ENCODE measurements at places on chromosomes 1 and 21. TPM values are rescaled to one million over a fixed set of nuclear protein-coding genes. Genes with fewer than 3 reads are reported as not detected.

DNA sequence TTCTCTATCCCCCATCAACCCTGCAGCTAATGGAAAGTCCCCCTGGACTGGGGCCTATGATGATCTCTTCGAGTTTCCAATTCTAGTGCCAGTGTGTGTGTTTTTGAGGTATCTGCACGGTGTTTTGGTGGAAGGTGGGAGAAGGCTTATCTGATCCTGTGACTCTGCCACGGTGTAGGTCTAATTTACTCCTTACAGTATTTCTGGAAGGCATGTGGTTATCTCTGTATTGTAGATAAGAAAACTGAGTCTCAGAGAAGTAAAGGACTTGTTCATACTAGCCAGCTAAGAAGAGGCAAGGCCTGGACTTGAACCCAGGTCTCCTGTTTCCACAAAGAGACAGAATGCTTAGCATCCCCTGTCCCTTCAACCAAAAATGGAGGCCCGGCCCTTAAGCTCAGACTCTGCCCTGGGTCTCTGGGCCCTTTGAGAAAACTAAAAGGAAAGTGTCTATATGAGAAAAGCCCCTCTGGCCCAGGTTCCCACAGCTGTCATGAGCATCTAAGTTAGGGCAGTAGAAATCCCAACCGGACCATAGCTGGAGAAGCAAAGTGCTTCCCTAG, 20.3 kb downstream of the RIMS3 start:
- no peak for DNase-seq

GRCh38 chr1:233289676-233290075, 5.8 kb downstream of the PCNX2 start:
- no peak for DNase-seq

DNA sequence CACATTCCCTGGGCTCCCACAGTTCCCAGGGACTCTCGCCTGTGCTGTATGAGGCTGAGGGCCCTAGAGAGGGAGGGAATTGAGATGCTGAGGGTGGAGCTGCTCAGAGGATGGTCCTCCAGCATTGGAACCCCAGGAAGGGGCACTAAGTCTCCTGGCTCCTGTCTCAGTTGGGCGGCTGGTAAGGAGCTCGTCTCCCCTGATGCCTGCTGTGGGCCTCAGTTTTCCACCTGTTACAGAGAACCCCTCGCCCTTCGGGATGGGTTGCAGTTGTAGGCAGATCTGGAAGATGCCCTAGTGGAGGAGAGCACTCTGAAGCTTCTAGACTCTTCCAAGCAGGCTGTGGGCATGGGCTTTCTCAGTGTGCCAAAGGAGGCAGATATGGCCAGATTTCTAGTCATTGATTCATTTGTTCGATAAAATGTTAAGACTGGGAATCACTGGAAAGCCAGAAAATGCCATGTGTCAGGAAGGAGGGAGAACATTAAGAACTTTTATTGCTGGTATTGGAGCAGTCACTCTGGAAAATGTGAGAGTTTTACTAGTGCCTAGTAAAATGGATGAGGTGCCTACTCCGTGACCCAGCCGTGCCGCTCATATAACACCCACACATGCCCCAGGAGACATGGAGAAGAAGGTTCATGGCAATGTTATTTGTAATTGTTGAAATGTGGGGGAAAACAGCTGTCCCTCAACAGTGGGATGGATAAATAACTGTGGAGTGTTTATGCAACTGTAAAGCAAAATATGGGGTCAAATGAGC, 828 bp upstream of the MYBPH start:
- no peak for DNase-seq

- no peak for DNase-seq
Observed at GRCh38 chr1:37010011-37010410, 24.3 kb downstream of the GRIK3 start.

DNA sequence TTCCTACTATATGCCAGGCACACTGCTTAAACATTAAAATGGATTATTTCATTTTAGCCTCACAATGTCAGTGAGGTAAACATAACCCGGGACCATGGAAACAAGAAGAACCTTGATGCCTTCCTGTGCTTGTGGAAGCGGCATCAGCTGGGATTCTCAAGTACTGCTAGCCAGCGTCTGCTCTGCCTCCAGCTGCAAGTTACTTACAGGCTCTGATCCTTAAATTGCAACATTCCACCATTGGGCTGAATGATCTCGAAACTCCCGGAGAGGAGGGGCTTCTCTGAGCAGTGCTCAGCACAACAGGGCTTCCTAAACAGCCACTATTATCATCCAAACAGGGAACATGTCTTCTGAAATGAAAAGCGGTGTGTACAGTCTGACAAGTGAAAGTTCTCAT, 6.7 kb upstream of the MAN1C1 start:
- DNase-seq: no peak

DNA sequence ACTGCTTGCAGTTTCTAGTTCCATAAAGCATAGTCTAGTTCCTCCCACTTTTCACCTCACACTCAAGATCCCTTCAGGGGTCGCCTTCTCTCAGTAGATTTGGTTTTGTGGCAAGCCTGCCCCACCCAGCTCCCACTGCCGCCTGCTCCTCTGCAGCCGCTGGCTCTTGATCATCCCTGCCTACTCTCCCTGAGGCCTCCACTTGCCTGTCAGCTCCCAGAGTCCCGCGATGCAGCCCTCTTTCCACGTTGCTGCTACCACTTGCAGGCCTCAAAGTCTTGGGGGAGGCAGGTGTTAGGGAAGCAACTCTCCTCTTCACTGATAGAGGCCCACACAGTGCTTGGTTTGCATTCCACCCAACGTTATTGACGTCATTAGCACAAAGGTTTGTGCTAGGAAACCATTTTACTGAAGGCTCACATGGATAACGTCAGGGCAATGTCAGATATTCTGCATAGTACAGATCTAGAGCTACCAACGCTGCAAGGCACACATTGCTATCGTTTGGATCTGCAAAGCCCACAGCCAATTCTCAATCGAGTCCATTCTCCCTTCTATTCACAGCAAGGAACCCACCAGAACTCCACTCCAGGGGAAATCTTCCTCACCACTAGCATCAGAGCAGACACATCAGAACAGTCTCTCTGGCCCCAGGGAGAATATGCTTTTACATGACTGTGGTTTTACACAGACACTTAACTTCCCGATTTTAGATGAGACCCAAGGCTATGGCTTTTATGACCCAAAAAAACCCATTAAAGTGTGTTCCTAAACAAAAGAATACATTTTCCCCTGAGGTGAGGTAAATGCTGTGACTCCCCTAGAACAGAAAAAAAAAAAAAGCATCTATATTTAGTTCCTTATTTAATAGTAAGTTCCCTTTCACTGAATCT, 519.5 kb upstream of the CAMK1G start:
- no peak for DNase-seq

- no peak for DNase-seq
Observed at GRCh38 chr1:115400426-115400825, 62.4 kb upstream of the NGF start.

- no peak for DNase-seq
Observed at GRCh38 chr1:246199086-246199645, 307.9 kb downstream of the SMYD3 start.

DNA sequence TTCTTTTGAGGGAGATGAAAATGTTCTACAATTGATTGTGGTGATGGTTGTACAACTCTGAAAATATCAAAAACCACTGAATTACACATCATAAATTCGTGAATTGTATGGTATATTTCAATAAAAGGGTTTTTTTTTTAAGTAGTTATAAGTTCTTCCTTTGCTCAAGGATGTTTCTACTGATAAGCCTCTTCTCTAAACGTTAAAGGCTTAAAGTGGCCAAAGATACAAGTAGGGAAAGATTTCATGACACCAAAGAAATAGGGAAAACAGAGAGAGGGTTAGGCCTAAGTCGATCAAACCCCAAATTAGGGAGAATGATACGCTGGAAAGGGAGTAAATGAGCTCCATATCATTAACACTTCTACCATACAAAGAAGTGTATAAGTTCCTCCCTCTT, 4.1 kb downstream of the KDM5B start:
- DNase-seq: no peak

DNA sequence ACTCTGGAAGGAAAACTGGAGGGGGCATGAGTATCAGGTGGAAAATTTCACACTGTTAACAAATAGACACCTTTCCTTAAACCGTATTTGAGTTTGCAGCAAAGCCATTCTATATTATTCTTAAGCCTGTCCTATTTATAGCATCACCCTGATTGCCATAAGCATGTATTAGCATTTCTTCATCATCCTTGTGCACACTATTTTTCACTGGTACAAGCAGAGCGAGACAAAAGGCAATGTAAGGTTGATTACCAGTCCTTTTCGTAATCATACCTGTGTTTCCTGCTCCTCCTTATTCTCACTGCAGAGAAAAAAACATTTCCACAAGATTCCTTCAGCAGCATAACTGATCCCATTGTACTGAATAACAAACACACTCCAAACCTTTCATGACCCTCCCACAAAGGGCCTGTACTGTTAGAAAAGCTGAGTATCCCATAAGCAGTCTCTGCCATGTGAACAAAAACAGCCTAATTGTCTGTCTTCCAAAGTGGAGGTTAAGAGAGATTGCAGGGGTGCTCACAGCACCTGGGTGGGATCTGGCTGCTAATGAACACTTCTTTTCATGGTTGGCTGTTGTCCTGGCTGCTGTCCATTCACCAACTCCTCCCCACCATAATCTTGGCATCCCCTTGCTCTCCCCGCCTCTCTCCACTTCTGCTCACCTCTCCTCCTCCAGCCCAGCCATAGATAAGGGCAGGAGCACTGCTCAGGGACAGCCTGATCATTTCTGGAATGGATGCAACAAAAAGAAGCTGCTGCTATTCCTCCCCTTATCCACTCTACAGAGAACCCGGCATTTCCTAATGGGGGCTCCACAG, 30.4 kb downstream of the VTCN1 start:
- no peak for DNase-seq

DNA sequence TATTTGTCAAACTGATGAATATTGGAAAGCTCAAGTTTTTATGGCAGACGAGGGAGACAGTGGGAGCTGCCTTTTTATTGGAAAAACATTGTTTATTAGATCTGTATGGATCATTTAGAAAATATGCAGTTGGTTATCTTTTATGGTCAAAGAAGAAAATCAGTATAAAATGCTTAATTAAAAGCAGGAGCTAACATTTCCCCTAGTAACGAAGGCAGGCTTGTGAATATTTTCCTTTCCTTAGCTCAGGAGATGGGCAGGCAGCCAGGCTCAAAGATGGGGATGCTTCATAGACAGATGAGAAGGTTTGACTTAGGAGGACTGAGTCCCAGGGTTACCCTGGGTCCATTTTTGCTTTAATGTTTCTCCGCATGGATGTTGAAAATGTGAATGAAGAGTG, 26.0 kb downstream of the ROR1 start:
- DNase-seq: no peak

DNA sequence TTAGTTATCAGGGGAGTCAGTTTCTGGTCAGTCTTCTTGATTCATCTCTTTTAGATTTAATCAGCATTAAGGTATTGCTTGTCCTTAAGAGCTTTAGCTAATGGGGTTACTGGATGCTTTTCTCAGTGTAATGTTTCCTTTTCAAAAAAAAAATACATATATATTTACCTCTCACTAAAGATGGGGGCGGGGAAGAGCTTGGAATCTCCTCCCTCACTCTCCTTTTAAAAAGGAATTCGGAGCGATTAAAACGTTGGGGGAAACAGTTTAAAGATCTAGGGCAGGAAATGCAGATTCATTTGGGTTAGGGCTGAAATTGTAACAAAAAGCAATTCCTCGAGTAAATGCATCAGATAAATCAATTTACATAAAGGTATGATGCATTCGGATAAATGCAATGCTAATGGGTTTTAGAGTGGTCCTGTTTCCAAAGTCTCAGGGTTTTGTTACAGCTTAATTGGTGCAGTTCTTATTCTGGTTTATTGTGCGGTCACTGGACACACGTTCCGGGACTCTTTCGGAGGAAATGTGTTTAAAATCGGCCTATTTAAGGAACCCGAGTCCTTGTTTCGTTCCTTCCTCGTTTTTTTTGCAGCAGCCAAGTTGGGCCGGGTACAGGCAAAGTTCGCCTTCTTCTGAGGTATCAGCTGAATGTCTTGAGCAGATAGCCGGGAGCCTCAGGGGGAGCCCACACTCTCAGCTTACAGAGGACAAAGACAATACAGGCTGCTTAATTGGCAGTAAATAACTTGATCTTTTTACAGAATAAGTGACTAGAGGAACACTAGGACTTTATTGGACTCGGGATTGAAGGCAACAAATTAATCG, 1.6 kb downstream of the LMO4 start:
- DNase-seq: peak; percentile 27

GRCh38 chr1:73066866-73067265, 784.5 kb upstream of the NEGR1 start:
- DNase-seq: no peak

DNA sequence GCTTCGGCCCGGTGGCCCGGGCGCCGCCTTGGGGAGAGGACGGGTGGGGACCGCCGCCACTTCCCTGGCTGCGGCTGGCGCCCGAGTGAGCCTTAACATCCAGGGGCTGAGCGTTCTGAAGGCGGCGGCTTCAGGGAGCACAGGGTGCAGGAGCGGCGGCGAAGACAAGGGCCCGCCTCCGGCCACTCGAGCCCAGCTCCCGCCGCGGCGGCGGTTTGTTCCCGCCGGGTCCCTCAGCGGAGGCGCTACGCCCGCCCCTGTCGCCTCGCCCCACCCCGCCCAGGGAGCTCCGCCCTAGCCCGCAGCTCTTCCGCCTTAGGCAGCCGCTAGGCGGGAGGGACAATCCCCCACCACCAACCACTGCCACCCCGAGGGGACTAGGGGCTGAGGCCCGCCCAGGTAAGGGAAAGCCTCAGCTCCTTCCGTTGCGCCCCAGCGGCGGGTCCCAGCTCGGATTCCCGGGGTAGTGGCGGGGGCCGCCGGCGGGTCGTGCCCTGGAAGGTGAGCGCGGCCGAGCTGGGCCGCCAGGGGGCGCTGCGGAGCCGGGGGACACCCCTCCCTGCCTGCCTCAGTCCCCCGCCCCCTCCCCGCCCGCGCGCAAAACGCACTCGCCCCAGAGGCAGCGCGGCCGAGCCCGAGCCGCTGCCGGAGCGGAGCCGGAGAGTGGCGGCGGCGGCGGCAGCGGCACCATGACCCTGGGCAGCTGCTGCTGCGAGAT, at the start of gene FOXD2:
Gene FOXD2 (plus strand): TSS at position 598 of the 718 bp plus-strand sequence. CDS start 92 bp downstream, at position 690.
- peak; percentile 94 for DNase-seq

DNA sequence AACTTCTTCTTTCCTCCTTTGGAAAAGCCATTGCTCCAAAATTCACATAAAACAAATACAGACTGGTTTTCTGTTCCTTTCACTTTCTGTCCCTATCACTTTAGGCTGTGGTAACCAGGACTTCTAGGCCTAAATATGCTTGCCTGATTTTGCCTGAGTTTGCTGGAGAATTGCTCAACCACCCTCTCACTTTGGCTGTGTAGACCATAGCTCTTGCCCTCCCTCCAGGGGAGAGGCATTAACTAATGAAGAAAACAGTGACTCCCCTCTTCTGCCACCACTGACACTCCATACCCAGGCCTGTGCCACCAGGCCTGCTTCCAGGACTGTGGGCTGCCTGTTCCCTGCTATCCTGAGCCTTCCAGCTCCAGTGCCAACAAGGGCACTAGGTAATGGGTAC, 163.5 kb downstream of the TOMM20 start:
- DNase-seq: no peak

GRCh38 chr1:154117642-154118041, 37.2 kb downstream of the NUP210L start:
- no peak for DNase-seq

Gene ADAR
- total RNA-seq: 223 TPM

Gene TBX19
- total RNA-seq: 0.91 TPM

Gene LRRN2
- not detected for total RNA-seq

Gene NHLH2
- total RNA-seq: not detected

Gene IL19
- not detected for total RNA-seq

Gene ANGPTL7
- not detected for total RNA-seq

Gene CYB561D1
- 10.6 TPM for total RNA-seq

Gene MTARC2
- total RNA-seq: not detected

Gene CAMK1G
- total RNA-seq: not detected

Gene TMEM269
- 0.16 TPM for total RNA-seq

Gene REG4
- total RNA-seq: 2.5 TPM

Gene TMPRSS2
- not detected for total RNA-seq

Gene CLDN17
- total RNA-seq: not detected

Gene CD1C
- 0.31 TPM for total RNA-seq

Gene SPATA21
- total RNA-seq: not detected

Gene OR2T2
- total RNA-seq: not detected

All from CD8-positive, alpha-beta memory T cell (primary cell).